Cortex of kidney (tissue), 1 donor: ENCODE measurements at places on chromosomes 5 and 9.

GRCh38 chr9:33116860-33117259, 40.4 kb upstream of the SMU1 start:
- DNase-seq, result no peak

DNA sequence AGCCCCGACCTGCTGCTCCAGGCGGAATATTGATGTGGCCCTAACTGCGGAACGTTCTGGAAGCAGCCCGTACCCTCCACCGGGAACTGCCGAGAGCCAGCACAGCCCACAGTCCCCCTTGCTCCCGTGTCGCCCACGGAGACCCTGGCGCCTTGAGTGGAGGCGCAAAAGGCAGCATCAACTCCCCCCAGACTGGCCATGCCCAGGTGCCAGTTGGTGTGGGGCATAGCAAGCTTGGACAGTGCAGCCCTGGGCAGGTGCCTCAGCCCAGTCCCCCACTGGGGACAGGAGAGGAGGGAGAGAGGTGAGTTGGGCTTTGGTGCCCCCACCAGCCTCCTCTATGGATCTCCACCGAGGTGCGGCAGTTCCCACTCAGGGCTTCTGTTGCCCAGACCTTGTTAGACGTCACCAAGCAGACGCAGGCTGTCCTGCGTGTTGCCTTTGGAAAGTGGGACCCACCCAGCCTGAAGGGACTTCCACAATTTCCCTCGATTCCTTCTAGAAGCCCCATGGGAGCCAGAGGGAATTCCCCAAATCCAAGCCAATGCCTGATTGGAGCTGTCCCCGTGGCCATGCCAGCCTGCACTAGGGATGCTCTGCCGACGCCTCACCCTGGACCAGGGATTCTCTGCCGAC, 19.8 kb upstream of the NRARP start:
- DNase-seq, result no peak

DNA sequence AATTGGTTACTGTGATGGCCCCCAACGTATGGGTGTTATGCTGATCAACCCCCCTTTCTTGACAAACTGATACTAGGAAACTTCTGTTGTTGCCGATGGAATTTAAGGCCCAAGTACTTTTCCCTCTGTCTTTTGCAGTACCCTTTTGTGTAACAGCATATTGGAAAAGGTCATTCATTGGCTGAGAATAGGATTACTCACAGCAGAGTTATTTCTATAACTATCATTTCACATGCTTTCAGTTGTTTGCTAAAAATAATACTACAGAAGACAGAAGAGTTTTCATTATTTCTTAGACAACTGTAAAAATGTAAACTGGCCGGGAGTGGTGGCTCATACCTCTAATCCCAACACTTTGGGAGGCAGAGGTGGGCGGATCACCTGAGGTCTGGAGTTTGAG, 329.5 kb downstream of the KIAA0825 start:
- DNase-seq, result no peak

GRCh38 chr5:135323227-135323626, 75.8 kb downstream of the MACROH2A1 start:
- DNase-seq, result no peak

GRCh38 chr5:179907556-179908324, at the start of gene TBC1D9B:
Gene TBC1D9B, minus strand, starts transcription at chr5:179907897. Its CDS starts 76 bp downstream, at chr5:179907821.
- no peak for DNase-seq

- DNase-seq, result no peak
These were observed 256.0 kb downstream of the SLIT3 start for GRCh38 chr5:169044962-169045361.
